ENCODE measurements at places on chromosomes 16 and 17.
A peak's percentile ranks its signal among the peaks of the same experiment; 100 is the strongest.

- peak; percentile 72 for DNase-seq
Measured at GRCh38 chr17:63834431-63835166, 7.1 kb upstream of the FTSJ3 start.

DNA sequence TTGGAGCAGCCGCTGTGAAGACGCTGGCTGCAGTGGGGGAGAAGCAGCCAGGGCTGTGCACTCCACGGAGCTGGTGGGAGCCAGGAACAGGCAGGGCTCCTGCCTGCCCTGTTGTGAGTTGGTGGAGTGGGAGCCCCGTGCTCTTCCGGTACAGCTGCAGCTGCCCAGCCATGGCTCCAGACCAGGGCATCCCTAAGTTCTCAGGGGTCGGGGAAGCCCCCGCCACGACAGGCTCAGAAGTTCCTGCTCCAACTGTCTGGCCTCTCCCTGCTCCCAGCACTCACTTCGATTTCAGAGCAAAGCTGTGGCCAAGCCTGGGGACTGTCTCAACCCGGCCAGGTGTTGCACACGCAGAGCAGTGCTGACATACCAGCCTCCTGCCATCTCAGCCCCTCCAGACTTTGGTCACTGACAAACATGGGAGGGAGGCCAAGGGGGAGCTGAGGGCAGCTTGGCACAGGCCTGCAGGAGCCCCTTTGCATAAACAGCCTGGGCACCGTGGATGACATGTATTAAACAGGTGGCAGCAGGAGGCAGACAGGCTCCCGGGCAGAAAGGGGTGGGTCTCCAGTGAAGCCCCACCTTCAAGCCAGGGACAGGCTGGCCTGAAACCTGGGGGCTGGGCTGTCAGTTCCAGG, 13.9 kb upstream of the KDM8 start:
- no peak for DNase-seq

GRCh38 chr17:15436473-15437302, 30.7 kb downstream of the CDRT4 start:
- no peak for DNase-seq

DNA sequence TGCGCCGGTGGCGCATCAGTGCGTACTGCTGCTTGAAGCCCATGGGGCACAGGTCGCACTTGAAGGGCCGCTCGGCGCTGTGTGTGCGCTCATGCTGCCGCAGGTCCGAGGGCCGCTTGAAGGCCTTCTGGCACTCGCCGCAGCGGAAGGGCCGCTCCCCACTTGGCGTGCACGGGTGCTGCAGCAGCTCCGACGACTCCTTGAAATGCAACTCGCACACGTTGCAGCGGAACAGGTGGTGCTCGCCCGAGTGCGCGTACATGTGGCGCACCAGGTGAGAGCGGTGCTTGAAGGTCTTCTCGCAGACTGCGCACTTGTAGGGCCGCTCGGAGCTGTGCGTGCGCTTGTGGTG, 3.3 kb downstream of the ZNF319 start:
- DNase-seq = no peak

DNA sequence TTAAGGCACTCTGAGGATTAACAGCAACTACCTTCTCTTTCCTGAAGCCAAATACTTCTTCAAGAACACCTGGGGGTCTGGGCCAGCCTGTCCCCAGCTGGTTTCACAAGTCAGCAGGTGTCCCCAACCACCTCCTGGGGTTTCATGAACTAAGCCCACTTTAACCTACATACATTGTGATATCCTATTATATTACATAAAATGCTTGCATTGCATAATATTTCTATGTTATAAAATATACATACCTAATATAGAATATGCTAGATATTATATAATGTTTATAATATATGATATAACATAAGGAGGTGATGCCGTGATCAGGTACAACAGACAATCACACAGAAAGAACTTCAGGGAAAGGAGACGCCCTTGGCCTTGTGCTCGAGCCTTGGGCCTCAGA, 367.6 kb downstream of the C16orf95 start:
- DNase-seq = no peak

DNA sequence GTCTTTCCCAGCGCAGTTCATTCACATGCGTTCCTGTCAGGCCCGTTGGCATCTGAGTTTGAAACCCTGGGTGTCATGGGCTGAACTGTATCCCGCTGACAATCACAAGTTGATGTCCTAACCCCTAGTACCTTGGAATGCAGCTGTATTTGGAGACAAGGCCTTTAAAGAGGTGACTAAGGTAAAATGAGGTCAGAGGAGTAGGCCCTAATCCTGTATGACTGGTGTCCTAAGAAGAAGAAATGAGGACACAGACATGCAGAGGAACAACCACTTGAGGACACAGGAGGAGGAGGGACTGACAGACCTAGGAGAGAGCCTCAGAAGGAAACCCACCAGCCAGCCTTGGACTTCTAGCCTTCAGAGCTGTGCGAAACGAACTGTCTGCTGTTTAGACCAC, 33.1 kb downstream of the TRPV2 start:
- DNase-seq = no peak

DNA sequence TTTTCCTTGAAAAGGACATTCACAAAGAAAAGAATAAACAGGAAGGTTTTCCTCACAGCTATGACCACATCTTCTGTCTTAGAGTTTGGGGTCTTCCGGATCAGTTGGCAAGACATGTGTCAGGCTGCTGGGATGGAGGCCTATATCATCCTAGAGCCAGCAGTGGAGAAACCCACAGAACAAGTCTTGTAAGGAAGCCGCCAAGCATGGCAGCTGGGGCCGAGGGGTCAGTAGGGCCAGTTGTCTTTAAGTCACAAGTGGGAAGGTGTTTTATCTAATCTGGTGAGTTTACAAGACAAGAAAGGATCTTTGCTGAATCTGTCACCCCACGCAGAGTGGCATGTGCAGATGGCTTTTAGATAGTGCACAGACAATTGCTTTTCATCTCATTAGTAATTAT, 25.7 kb downstream of the SCNN1B start:
- no peak for DNase-seq

DNA sequence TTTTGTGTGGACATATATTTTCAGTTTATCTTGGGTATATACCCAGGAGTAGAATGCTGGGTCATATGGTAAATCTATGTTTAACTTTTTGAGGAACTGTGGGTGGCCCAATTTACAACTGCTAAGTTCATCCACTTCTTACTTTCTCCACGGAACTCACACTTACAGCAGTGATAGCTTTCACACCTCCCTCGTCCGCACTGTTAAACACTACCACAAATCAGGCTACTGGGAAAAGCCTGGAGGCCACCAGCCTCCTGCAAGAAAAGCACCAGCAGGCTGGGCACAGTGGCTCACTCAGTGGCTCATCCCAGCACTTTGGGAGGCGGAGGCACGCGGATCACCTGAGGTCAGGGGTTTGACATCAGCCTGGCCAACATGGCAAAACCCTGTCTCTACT, 14.7 kb upstream of the ZG16 start:
- no peak for DNase-seq

DNA sequence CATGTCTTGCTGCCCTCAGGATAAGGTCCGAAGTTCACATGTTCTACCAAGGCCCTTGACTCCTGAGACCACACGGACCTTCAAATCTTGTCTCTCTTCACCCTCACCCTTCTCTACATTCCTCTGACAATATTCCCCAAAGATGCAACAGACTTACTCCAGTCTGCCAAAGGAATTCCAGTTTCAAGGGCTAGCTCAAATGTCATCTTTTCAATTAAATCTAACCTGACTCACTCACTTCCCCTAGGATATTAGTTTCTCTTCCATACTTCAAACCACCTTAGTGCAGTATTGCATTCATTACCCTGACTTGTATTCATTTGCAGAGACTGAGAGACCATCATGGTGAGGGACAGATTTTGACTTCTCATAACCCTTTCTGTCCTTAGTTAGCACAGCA, 59.6 kb upstream of the ADCY9 start:
- no peak for DNase-seq

DNA sequence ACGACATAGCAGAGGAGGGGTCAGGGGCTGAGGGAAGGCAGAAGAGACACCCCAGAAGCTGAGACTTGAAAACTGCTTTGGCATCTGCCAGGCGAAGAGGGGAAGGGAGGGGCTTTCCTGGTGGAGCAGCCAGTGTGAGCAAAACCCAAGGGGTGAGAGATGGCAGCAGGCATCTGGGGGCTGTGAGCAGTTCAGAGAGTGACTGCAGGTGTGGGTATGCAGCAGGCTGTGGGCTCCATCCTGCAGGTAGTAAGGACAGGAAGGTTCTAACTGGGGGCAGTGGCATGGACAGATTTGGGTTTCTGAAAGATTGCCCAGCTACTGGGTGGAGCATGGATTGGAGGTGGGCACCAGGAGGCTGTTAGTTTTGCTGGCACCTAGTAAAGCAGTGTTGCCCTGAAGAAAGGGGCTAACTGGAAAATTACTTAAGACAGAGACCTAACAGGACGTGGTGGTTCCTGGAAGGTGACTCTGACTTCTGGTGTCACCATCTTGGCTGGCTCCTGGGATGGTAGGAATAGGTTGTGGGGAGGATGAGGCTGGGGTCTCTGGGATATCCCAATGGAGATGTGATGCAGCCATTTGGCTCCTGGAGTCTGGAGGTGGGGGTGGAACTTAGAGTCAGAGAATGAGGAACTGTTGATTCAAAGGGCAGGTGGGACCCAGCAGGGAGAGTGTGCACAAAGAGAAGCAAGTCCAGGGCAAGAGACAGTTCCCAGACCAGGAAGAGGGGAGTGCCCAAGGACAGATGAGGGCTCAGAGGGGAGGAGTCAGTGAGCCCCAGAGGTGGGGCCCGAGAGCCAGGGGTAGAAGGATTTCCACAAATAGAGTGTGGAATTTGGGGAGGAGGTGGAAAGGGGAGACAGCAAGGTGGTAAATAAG, 11.2 kb downstream of the BCL7C start:
- DNase-seq = no peak

DNA sequence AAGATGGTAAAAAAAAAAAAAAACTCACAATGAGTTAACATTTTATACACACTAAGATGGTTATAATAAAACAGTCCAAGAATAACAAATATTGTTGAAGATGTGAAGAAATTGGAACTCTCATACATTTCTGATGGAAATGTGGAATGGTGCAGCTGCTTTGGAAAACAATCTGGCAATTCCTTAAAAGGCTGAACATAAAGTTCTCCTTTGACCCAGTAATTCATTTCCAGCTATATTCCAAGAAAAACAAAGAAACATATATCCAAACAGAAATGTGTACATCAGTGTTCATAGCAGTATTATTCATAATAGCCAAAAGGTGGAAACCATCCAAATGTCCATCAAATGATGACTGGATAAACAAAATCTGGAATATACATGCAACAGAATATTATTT, 97.3 kb upstream of the NETO2 start:
- no peak for DNase-seq

DNA sequence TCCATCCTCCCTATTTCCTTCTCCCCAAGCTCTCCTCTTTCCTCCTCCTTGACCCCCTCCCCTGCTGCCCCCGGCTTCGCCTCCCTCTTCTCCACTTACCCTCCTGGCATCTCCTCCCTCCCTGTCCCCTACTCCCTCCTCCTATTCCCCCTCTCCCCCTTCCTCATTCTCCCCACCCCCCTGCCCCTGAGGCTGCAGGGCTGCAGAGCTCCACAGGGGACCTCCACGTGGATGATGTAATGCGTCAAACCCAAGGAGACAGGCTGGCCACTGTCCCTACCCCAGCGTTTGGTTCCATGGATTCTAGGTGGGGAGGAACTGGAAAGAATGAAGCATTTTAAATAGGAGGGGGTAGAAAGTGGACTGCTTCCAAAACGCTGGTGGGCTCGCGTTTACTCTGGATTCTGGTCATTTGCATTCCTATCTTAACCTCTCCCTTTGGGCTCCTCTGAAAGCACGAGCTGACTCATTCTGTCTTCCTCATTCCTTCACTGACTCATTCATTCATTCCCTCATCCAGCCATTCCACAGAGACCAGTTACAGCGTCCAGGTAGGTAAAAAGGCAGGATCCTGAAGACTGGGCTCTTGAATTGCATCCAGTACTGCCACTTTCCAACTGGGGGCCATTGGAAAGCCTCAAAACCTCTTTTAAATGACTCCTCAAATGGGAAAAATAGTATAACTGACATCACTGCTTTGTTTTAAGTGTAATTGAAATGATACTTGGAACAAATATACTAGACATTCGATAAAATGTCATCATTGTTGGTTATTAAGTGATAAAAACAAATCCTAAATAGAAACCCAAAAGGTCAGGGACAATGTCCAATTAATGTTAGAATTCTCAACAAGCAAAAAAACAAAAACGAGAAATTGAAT, 943 bp upstream of the COTL1 start:
- DNase-seq = no peak

DNA sequence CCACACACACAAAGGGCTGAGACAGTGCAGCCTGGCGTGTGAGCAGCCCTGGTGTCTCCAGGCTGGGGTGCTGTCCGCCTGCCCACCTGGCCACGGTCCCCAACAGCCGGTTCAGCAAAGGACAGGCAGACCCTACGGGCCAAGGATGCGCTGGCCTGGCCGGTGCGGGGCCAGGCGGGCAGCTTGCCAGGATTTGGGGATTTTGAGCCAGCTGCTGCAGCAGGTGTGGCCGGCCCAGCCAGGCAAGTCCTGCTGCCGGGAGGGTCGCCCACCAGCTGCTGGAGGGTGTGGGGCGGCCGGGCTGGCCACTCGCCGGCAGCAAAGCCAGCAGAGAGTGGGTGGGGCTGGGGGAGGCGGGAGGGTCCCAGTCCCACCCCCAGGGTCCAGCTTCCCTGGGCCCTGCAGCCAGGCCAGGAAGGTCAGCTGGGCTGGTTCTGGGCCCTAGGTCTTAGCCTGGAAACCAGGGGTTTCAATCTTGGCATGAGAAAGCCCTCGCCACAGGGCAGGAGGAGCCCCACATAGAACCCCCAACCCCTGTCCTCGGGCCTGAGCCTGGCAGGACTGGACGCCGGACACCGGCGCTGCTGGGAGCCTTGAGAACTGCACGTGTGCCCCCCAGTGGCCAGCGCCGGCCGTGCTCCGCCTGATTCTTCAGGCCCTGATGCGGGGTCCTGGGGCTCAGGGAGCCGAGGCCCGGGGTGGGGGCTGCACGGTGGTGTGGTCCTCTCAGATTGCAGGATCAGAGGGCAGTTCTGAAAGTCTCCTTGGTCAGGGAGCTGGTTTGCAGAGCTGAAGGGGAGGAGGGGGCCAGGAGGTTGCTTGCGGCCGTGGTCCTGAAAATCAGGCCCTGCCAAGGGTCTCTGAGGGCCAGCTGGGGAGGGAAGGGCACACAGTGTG, 17.6 kb upstream of the SSTR5 start:
- DNase-seq = no peak

GRCh38 chr17:81665205-81666091, 957 bp downstream of the OXLD1 start:
- DNase-seq = no peak

GRCh38 chr16:49672753-49673152, 183.2 kb downstream of the ZNF423 start:
- no peak for DNase-seq

DNA sequence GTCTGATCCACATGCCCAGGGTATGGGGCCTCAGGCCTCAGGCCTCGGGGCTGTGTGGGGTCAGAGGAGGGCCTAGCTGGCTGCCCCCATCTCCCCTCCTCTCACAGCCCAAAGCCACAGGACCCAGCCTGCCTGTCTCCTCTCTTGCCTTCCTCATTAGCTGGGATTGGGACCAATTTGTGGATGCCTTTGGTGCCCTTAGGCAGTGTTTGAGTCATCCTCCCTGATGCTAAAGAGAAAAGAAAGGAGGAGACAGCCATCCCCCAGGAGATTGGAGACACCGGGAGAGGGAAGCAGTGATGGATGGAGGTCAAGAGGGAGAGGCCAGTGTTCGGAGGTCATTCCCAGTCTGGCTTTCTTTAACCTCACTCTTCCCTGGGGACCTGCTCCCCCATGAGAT, 23.3 kb upstream of the NOG start:
- no peak for DNase-seq
